ENCODE measurements at places on chromosomes 5 and 9.

DNA sequence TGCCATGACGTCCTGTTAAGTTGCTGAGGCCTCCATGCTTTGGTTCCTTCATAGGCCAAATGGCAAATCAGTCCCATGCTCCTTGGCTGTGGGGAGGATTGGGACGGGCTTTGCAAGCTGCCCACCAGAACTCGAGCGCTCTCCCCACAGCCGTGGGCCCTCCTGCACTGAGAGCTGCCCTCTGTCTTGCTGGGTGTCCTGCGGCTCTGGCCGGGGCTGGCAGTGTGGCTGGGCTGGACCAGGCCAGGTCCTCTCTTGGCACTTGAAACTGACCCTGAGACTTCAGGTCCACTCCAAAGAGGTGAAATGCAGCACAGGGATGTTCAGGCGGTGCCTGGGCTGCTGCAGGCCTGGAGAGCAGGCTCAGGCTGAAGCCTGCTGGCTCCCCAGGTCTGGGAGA is 7.0 kb downstream of the MYMK start:
- DNase-seq: no peak

GRCh38 chr5:6483880-6484382 is 35.3 kb downstream of the UBE2QL1 start:
- no peak for DNase-seq

DNA sequence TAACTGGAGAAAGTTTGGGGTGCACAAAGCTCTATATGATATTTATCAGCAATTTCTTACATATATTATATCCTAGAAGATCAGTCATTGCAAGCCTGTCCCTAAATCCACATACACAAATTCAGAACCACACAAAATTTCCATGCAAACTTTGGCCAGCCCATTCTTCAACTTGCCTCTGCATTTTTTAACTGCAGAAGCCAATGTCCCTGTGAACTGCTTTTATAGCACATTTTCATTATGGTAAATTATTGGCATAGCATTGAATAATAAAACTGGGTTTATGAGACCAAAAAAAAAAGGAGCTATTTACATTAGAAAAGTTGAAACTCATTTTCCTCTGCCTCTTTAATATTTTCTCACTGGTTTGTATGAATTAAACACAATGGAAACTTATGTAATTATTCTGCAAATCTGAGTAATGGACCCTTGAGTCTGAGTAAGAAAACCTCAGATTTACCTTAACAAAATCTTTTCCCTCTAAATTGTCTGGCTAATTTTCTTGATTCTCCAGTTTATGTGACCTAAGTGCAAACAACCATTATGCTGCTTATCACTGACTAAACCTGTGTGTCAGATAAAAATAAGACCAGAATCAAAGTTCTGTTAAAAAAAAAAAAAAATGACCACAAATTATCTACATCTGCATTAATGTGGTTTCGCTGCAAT is 398.9 kb downstream of the EFNA5 start:
- DNase-seq: no peak

DNA sequence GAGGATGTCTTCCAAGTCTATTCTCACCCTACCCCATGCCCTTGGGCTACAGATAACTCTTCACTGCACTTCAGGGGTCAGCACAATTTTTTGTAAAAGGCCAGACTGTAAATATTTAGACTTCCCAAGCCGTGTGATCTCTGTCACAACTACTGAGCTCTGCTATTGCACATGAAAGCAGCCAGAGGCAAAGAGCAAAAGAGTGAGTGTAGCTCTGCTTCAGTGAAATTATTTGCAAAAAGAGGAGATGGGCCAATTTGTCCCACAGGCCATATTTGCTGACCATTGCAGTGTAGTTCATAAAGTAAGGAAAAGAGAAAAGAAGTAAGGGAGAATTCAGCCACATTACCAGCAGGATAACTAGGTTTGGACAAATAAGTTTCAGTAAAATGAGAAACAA is 7.0 kb upstream of the MOCS2 start:
- no peak for DNase-seq

DNA sequence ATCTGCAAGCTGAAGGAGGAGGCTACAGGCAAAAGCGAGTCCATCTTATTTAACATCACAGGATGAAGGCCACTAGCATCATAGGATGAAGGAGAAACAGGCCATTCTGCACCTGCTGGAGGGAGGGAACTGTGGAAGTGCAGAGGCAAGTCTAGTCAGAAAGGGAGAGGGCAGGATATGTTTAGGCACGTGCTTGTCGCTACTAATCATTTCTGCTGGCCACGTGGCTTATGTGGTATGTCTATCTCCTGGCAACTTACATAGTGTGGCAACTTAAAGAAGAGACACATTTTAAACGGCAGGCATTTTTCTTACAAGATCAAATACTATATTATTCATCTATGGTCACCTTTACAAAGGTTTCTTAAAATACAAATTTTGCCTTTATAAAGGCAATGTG is 74.0 kb downstream of the GNAQ start:
- DNase-seq: no peak

GRCh38 chr5:6490246-6490645 is 41.6 kb downstream of the UBE2QL1 start:
- DNase-seq: no peak

- DNase-seq: peak; percentile 69
Observed at GRCh38 chr5:17203329-17204132, 13.9 kb upstream of the BASP1 start.

DNA sequence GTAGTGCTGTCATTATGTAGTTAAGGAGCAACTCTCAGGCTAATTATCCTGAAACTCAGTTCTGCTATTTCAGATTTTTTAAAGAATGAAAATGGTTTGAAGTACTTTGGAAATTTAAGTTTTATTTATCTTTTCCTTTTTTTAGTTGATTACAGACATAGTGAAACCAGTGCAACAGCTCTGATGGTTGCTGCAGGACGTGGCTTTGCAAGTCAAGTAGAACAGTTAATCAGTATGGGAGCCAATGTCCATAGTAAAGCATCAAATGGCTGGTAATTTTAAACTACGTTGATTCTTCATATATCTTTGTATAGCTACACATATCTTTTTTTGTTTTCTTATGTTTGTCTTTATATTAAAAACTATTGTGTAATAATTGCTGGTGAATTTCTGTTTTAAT is 34.9 kb downstream of the YTHDC2 start:
- DNase-seq: no peak

DNA sequence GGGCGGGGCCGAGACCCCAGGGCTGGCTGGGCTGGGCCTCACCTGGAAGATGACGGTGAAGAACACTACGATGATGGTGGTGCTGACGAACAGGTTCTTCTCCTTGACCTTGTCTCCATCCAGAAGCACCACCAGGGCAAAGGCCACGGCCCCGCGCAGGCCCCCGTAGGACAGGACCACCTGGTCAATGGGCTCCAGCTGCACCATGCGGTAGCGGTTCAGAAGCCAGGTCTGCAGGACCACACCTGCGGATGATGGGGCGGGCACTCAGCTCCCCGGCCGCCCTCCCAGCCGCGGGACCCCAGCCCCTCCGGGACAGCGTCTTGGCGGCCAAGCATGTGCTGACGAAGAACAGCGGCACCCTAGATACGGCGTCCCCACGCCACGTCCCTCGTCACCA is 39.5 kb downstream of the EXOC3 start:
- DNase-seq: no peak

- DNase-seq: no peak
Observed at GRCh38 chr9:113521693-113522255, 58.2 kb downstream of the RGS3 start.

- no peak for DNase-seq
Observed at GRCh38 chr9:124934290-124934689, 6.6 kb downstream of the GOLGA1 start.

DNA sequence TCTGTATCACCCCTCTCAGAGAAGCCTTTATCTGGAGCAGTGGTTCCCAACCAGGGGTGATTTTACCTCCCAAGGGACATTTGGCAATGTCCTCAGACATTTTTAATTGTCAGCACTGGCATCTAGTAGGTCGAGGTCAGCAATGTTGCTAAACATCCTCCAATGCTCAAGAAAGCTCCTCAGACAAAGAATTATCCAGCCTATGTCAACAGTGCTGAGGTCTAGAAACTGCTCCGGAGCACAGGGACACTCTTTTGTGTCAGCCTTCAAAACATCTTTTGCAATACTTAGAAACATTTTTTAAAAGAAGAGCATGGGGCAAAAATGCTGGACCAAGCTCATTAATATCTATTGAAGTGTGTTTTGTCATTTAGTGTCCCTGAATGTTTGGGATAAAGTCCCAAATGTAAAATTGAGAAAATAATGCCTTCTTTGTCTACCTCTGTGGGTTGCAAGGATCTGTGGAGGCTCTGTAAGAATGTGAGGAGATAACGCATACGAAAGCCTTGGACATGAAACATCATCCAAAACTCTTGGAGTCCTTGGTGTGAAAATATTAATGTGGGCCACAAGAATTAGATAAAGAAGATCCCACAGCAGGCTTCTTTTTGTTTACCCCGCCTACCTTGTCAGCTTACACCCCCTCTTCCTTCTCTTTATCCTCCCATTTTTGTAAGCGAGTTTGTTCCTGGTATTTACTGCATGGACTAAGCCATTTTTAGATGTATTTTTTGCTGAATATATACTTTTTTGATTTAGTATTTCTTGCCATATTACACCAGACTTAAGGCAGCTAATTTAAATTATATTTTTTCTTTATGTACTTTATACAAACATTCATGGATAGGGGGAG is 193.5 kb downstream of the CD180 start:
- DNase-seq: no peak

GRCh38 chr9:6757132-6757455 is 679 bp upstream of the KDM4C start:
- no peak for DNase-seq

GRCh38 chr9:104826079-104826775 is 62.3 kb downstream of the NIPSNAP3B start:
- no peak for DNase-seq

- DNase-seq: peak; percentile 28
Observed at GRCh38 chr5:96432216-96433065, 607 bp downstream of the PCSK1 start.

DNA sequence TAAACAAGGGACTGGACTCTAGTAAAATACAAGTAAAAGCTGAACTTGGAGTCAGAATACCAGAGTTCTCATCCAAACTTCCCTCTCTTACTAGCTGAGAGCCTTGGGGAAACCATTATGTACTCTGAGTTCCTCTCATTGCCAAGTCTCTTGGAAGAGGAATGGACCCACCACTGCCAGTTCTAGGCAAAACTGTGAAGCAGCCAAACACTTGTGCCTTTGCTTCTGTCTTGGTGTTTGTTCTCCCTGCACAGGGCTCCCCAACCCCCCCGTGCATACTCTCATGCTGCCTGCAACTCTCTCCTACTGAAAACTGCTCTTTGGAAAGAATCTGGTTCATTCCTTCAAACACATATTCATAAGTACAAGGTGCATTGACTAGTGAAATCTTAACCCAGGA is 102.6 kb downstream of the PDZD2 start:
- no peak for DNase-seq

DNA sequence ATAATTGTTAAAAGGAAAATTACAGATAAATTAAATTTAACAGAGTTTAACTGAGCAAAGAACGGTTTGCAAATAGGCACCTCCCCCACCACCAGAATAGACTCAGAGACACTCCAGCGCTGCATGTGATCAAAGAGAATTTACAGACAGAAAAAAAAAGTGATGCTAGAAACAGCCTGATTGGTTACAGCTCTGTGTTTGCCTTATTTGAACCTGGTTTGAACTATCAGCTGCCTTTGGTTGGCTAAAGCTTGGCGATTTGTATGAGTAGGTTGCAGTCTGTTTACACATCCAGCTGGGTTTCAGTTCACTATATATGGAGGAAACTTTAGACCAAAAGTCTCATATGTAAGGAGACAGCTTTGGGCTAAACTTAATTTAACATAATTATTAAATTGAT is 249.1 kb downstream of the ENC1 start:
- no peak for DNase-seq

DNA sequence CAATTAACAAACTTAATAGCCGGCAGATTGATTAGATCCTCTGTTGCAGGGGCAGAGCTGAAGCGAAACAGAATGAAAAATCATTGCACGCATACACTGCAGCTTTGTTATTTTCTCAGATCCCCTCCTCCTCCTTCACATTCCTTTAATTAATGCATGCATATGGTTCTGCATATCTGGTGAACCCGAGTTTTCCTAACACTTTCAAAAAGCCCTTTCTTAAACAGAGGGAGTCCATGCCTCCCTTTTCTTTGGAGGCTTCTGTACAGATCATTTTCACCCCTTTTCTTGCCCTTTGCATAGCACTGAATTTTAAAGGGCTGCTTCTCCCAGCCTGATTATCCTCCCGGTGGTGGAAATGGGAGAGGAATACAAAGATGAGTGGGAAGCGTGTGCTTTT is 136.6 kb upstream of the TBCA start:
- no peak for DNase-seq

- DNase-seq: no peak
Observed at GRCh38 chr9:8643896-8644295, 844.3 kb upstream of the DMAC1 start.

- no peak for DNase-seq
Observed at GRCh38 chr5:54108136-54108535, 202.2 kb downstream of the ARL15 start.

GRCh38 chr5:149367972-149368645 is 10.3 kb downstream of the PCYOX1L start:
- DNase-seq: no peak

- no peak for DNase-seq
Observed at GRCh38 chr9:17272536-17272935, 137.7 kb downstream of the CNTLN start.

GRCh38 chr5:108765647-108766046 is 17.9 kb downstream of the FER start:
- DNase-seq: no peak

DNA sequence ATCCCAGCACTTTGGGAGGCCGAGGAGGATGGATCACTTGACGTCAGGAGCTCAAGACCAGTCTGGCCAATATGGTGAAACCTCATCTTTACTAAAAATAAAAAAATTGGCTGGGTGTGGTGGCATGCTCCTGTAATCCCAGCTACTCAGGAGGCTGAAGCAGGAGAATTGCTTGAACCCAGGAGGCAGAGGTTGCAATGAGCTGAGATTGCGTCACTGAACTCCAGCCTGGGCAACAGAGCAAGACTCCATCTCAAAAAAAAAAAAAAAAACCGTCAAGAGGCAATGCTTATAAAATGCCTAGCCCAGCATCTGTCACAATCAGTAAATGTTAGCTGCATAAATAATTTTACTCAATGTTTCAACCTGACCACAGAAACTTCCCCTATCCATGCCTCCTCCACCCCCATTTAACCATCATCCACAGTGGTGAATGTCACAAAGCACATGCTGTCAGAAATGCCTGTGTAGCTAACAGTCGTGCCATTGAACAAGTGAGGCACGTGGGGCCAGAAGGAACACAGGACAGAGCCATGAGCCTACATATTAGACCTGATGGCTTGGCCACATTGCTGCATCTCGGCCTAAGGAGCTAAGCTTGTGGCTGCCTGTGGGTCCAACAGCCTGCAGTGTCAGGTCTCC is 16.8 kb upstream of the TCOF1 start:
- DNase-seq: no peak

GRCh38 chr9:113585085-113585442 is 121.5 kb downstream of the RGS3 start:
- no peak for DNase-seq

GRCh38 chr5:169944922-169945680 is 35.2 kb downstream of the INSYN2B start:
- DNase-seq: no peak

Data from NCI-H1694 treated with DMSO at 0.1 percent for 48 hours (cell line).